HEK293T (cell line): ENCODE measurements at places on chromosomes 2 and 18.

DNA sequence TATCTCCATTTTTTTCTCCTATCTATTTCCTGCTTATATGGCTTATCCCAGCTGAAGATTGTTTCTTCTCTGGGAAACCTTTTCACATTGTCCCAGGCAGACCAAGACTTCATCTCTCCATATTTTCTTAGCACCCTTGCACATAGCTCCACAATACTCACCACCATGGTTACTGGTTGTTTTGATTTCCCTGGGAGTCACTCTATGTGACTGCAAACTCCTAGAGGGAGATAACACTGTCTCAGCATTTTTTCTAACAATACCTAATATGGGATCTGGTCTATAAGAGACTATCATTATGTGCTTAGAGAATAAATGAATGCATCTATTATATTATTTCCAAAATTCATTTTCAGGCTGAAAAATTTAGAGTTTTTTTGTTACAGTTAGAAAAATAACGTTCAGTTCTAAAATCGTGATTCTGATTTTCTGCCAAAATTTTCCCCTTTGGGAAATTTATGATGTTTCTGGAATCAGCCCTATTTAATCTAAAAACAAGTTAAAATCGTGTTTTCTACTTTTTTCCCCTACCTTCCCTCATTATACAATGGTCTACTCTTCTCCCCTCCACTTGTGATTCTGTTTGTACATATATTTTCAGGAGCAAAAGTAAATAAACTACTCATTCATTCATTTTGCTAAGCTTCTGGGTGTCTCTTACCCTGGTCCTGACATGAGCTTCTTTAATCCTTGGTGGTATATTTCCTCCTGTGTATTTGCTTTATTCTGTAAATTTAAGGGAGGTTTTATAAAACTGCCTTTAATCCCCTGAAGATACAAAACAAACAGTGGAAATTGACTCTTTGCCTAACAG, 95.4 kb downstream of the HNMT start:
- DNase-seq = no peak

GRCh38 chr2:16644221-16644925, 21.3 kb downstream of the CYRIA start:
- DNase-seq = no peak

GRCh38 chr2:138621139-138621538, 119.6 kb downstream of the SPOPL start:
- DNase-seq = no peak

- DNase-seq = no peak
Observed at GRCh38 chr2:64371727-64372126, 82.2 kb upstream of the LGALSL start.

DNA sequence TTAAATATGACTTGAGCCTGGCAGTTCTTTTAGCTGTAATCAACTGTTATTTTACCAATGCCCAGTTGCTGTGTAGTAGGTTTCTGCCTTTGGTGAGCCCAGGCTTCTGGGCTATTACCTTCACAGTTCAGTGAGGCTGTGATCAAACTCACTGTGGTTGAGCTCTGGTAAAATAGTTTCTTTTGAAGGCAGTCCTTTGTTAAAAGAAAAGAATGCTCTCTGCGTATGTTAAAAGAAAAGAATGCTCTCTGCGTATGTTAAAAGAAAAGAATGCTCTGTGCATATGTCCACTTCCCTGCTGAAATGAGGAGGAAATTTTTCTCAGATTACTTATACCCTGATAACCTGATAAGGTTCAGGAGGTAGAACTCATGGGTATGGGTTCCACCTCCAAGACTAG, 244.3 kb downstream of the RNF144A start:
- DNase-seq = no peak

DNA sequence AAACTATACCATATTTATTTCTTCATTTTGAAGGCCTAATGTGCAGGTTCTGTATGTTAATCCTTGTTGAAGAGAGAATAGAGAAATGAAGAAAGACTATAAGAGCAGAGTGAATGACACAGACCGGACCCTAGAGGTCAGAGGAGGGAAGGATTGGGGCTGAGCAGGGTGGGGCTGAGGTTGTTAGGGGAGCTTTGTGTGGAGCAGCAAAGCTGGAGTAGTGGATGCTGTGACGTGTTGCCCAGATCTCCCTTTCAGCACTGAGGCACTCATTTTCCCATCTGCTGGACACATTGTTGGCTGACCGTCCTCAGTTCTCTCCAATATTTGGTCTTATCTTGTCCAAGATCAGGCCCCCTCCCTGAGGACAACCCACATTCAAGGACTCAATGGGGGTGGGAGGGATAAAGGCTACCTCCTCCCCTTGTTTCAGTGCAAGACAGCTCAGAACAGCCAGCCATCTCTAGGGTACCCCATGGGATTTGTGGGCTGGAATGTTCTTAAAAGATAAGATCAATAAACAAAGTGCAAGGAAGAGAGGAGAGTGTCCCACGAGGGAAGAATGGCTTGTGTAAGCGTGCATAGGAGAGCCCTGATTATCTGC, 143.6 kb downstream of the TDRD15 start:
- no peak for DNase-seq

- DNase-seq = no peak
Observed at GRCh38 chr2:206804326-206804725, 38.9 kb downstream of the FASTKD2 start.

- DNase-seq = no peak
Observed at GRCh38 chr2:227480528-227480927, 8.6 kb downstream of the AGFG1 start.

DNA sequence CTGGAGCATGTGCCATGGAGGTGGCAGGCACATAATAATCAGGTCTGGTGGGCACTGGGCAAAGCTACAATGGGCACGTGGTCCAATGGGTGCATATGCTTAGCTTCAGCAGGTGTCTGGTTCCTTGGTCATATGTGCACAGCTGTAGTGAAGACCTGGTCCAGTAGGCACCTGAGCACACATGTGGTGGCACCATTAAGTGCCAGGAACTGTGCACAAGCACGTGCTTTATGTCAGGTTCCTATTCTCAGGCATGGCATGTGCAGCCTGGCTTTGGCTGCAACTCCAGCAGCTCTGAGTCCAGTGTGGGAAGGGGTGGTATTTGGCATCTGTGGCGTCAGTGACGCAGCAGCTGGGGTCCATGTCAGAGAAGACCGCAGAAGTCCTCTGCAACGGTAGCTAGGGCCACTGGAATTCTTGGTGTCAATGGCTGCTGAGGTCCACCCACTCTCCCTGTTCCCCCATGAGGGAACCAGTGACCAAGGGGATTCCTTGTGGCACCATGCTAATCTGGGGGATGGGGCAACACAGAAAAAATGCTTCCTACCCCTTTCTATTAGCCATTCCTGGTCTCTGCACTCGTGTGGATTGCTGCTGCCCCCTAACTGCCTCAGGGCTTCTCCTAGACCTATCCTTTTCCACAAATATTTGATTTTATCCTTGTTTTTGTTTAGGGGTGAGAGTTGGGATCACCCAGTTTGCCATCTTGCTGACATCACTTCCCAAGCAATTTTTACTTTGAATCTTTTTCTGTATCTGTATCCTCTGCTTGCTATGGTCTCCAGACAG, 262.9 kb upstream of the MAP2 start:
- no peak for DNase-seq

- DNase-seq = no peak
Observed at GRCh38 chr2:74297391-74297790, 45.8 kb downstream of the SLC4A5 start.

GRCh38 chr2:97688062-97688827, 18.7 kb downstream of the C2orf92 start:
- no peak for DNase-seq

DNA sequence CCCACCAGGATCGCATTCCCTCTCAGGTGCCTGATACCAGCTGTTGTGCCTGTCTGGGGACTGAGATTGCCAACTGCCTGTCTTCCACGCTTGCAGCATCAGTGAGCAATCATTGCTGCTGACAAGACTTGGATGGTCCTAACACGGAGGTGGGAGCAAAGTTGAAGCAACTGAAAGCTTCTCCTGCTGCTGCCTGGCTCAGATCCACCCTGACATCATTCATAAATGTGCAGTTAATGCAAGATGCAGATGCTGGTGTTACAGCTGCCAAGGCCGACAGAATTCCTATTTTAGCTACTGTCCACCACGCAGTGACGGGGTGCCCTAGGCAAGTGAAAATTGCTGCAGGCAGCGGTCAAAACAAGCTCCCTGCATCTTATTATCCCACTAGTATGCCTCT, 131.4 kb downstream of the VWC2L start:
- DNase-seq = no peak

- peak; percentile 63 for DNase-seq
Observed at GRCh38 chr2:231677632-231678104, 30.7 kb upstream of the PTMA start.
